ENCODE measurements at places on chromosomes 1 and 21. TPM values are rescaled to one million over a fixed set of nuclear protein-coding genes. Genes with fewer than 3 reads are reported as not detected.
A peak's percentile ranks its signal among the peaks of the same experiment; 100 is the strongest.

GRCh38 chr1:210678306-210678705, 349.6 kb downstream of the HHAT start:
- no peaks in the 10 kb centered on the region for H3K27me3 ChIP-seq
- no peak for DNase-seq
- H3K27ac ChIP-seq = no peak overlapping the region
- H3K4me1 ChIP-seq = no peaks in the 10 kb centered on the region

CSRP1 gene
- 66.0 TPM for total RNA-seq

DNA sequence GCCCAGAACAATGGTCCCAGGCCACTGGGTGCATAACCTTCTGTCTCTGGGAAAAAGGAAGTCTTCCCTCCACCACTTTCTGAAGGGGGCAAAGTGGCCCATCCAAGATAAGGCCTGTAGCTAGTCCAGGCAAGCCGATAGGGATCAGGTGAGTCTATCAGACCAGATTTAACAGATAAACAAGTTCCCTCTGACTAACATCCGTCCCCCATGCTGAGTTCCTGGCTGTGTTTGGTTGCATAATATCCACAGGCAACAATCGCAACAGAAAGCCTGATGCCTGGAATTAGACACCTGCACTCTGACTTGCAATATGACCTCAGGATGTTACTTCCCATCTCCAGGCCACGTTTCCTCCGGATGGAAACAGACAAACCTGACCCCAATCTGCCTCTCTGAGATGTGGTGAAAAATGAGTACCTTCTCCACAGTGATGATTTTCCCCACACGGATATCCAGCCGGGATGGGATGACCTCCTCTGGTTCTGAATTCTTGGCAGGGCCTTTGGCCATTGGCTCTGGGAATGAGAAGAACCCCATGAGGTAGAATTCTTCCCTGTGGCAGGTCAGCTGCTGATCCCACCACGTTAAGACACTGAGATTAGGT, 36.4 kb downstream of the YARS1 start:
- H3K27me3 ChIP-seq = no peaks in the 10 kb centered on the region
- H3K4me3 ChIP-seq = no peak overlapping the region
- H3K4me1 ChIP-seq = peaks cover 4% of the 10 kb centered on the region
- H3K36me3 ChIP-seq = peaks cover 25% of the 10 kb centered on the region
- DNase-seq = no peak

GRCh38 chr1:205004351-205004750, 38.7 kb upstream of the CNTN2 start:
- no peaks in the 10 kb centered on the region for H3K36me3 ChIP-seq
- no peak overlapping the region for H3K27ac ChIP-seq
- H3K27me3 ChIP-seq = peaks cover 4% of the 10 kb centered on the region
- no peak overlapping the region for H3K4me3 ChIP-seq
- DNase-seq = no peak

- H3K4me1 ChIP-seq = peaks cover 17% of the 10 kb centered on the region
- H3K36me3 ChIP-seq = no peaks in the 10 kb centered on the region
- peaks cover 41% of the 10 kb centered on the region for H3K27me3 ChIP-seq
- no peak overlapping the region for H3K4me3 ChIP-seq
Measured at GRCh38 chr1:204289280-204289679, 70.4 kb downstream of the PLEKHA6 start.

GRCh38 chr21:22120616-22121266, 1122.5 kb downstream of the NCAM2 start:
- no peak for DNase-seq
- H3K27me3 ChIP-seq = no peaks in the 10 kb centered on the region

GRCh38 chr1:188365874-188366273, 1537.1 kb downstream of the PLA2G4A start:
- H3K27ac ChIP-seq = no peak overlapping the region
- H3K4me3 ChIP-seq = no peak overlapping the region
- DNase-seq = no peak
- H3K27me3 ChIP-seq = no peaks in the 10 kb centered on the region

GRCh38 chr21:45724345-45724961, 80.9 kb downstream of the PCBP3 start:
- DNase-seq = no peak
- no peak overlapping the region for H3K27ac ChIP-seq
- H3K27me3 ChIP-seq = peaks cover 5% of the 10 kb centered on the region
- H3K4me3 ChIP-seq = no peak overlapping the region
- no peaks in the 10 kb centered on the region for H3K36me3 ChIP-seq
- peaks cover 8% of the 10 kb centered on the region for H3K4me1 ChIP-seq

DNA sequence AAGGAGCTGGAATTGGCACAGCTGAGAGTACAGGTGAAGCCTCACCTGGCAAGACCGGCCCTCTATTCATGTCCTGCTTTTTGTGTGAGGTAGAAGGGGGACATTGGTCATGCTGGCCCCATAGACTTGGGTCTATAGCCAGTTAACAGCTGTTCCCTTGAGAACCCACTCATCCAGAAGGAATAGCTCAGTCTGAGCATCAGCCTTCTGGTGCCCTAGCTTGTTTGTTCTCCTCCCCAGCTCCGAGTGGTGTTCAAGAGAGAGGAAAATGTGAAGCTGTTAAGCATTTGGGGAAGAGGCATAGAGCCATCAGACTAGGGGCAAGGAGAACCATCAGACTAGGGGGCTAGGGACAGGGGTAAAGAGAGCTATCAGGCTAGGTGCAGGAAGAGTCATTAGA, 290.9 kb downstream of the SIPA1L2 start:
- peaks cover 1% of the 10 kb centered on the region for H3K36me3 ChIP-seq
- peaks cover 12% of the 10 kb centered on the region for H3K4me1 ChIP-seq
- DNase-seq = no peak

GRCh38 chr1:103525114-103525606, 339 bp upstream of the RNPC3 start:
- peaks cover 2% of the 10 kb centered on the region for H3K27me3 ChIP-seq
- peaks cover 17% of the 10 kb centered on the region for H3K36me3 ChIP-seq

DNA sequence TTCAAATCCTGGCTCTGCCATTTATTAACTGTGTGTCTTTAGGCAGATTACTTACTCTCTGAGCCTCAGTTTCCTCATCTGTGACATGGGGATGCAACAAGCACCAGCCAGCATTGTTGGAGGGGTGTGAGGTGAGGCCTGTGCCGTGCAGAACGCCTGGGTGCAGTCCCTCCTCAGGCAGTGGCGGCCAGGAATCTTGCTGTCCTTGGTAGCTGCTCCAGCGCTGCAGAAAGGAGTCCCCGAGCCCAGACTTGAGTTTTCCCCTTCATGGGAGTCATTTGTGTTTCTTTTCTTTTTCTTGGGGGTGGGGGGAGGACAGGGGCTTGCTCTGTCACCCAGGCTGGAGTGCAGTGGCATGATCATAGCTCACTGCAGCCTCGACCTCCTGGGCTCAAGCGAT, 46.6 kb downstream of the DISP3 start:
- no peaks in the 10 kb centered on the region for H3K4me1 ChIP-seq
- no peak overlapping the region for H3K27ac ChIP-seq
- peaks cover 1% of the 10 kb centered on the region for H3K27me3 ChIP-seq
- H3K36me3 ChIP-seq = no peaks in the 10 kb centered on the region
- no peak for DNase-seq

DNA sequence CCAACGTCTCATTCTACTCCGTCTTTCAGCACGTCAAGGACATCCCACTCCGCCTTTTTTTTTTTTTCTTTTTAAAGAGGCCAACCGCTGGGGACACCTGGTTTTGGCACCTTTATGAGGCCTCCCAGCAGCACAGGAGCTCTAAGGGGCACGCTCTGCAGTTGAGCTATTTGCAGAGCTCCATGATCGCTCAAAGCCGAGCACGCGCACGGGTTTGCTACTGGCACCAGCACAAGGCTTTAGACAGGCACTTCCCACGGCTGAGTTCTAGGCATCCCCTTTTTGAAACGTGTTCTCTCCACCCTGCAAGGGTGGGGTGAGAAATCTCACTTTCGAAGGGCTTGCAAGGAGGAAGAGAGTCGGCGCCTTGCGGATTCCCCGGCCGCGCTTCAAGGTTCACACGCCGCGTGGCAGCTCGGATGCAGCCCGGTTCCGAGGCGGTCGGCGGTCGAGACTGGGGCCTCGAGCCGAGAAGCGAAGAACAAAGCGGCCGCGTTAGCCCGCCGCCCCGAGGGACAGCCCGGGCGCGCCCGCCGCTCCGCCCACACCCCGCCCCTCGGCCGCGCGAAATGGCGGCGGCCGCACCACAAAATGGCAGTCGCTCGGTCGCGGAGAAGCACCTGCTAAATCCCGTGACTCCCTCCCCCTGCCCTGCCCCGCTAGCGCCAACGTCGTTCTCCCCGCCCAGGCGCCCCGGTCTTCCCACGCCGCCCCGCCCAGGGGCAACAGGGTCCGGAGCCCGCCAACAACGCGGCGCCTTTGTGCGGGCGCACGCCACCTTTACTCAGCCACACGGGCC, 12.9 kb upstream of the SPEN start:
- H3K4me1 ChIP-seq = peaks cover 37% of the 10 kb centered on the region
- no peaks in the 10 kb centered on the region for H3K27me3 ChIP-seq
- peaks cover 7% of the 10 kb centered on the region for H3K36me3 ChIP-seq
- H3K4me3 ChIP-seq = peak overlapping the region; percentile 93
- peak; percentile 91 for DNase-seq

- H3K4me1 ChIP-seq = peaks cover 4% of the 10 kb centered on the region
- peak; percentile 89 for DNase-seq
- no peak overlapping the region for H3K4me3 ChIP-seq
- no peaks in the 10 kb centered on the region for H3K36me3 ChIP-seq
- H3K27ac ChIP-seq = peak overlapping the region; percentile 77
Measured at GRCh38 chr1:21963477-21964217, 13.2 kb upstream of the CELA3B start.

- DNase-seq = no peak
- no peak overlapping the region for H3K4me3 ChIP-seq
- no peaks in the 10 kb centered on the region for H3K36me3 ChIP-seq
- no peaks in the 10 kb centered on the region for H3K4me1 ChIP-seq
- H3K27me3 ChIP-seq = no peaks in the 10 kb centered on the region
- H3K27ac ChIP-seq = no peak overlapping the region
Measured at GRCh38 chr21:22885614-22886013, 1887.4 kb downstream of the NCAM2 start.

Data from activated naive CD8-positive, alpha-beta T cell treated with anti-CD3 and anti-CD28 coated beads, Interleukin-2, amount 10 ng/mL, durations not matched to agents 7 days and 5 days (primary cell).